Uterine smooth muscle cell (primary cell): ENCODE measurements at places on chromosomes 12 and 14. TPM values are rescaled to one million over a fixed set of nuclear protein-coding genes. Genes with fewer than 3 reads are reported as not detected.

The SOAT2 gene
- 0.33 TPM in 1 of 2 replicates, not detected in the other for total RNA-seq

The SLC22A17 gene
- total RNA-seq = 8.1 and 36.4 TPM in 2 replicates

The PTGER2 gene
- 17.5 and 22.9 TPM in 2 replicates for total RNA-seq

The SCN8A gene
- total RNA-seq = 39.5 and 45.0 TPM in 2 replicates

The SGPP1 gene
- 38.0 and 43.4 TPM in 2 replicates for total RNA-seq

The DIO2 gene
- total RNA-seq = 1.00 and 4.3 TPM in 2 replicates

The RPL10L gene
- total RNA-seq = not detected in 2 replicates

The AMN gene
- total RNA-seq = 0.22 and 0.50 TPM in 2 replicates

The P2RX2 gene
- total RNA-seq = not detected in 2 replicates

The CATSPERB gene
- 0.11 and 0.12 TPM in 2 replicates for total RNA-seq

The FBXO34 gene
- total RNA-seq = 34.2 and 37.2 TPM in 2 replicates

The ALX1 gene
- 1.4 and 3.8 TPM in 2 replicates for total RNA-seq

The CLEC2D gene
- 3.1 and 5.4 TPM in 2 replicates for total RNA-seq

The PEX5 gene
- 30.1 and 31.9 TPM in 2 replicates for total RNA-seq

The ERP29 gene
- 65.2 and 122 TPM in 2 replicates for total RNA-seq

The NRL gene
- total RNA-seq = 0.55 and 1.00 TPM in 2 replicates

The GLT8D2 gene
- total RNA-seq = 19.0 and 36.7 TPM in 2 replicates

The C3AR1 gene
- total RNA-seq = 0.11 and 0.12 TPM in 2 replicates

The ART4 gene
- not detected in 2 replicates for total RNA-seq

The DCN gene
- total RNA-seq = 87.0 and 193 TPM in 2 replicates

The DPPA3 gene
- not detected in 2 replicates for total RNA-seq

The PPP1R13B gene
- 3.4 and 5.8 TPM in 2 replicates for total RNA-seq

The CNIH1 gene
- 189 and 209 TPM in 2 replicates for total RNA-seq

The SOX5 gene
- 15.7 and 18.2 TPM in 2 replicates for total RNA-seq

The LIN7A gene
- total RNA-seq = 3.1 and 3.9 TPM in 2 replicates

The HOXC12 gene
- not detected in 2 replicates for total RNA-seq

The GPRC5A gene
- total RNA-seq = 15.6 and 25.2 TPM in 2 replicates

The FGF6 gene
- total RNA-seq = not detected in 2 replicates

The SERPINA12 gene
- total RNA-seq = not detected in 2 replicates

The GALNT8 gene
- under 0.01 and 0.12 TPM in 2 replicates for total RNA-seq

The STON2 gene
- total RNA-seq = 0.87 and 2.7 TPM in 2 replicates

The PRB2 gene
- not detected in 2 replicates for total RNA-seq

The RERGL gene
- total RNA-seq = not detected in 2 replicates

The ETFBKMT gene
- total RNA-seq = 3.3 and 5.9 TPM in 2 replicates

The RFX4 gene
- total RNA-seq = not detected in 2 replicates

The ZNF605 gene
- 13.9 and 15.3 TPM in 2 replicates for total RNA-seq
